GM06990 (cell line): ENCODE measurements at places on chromosomes 2 and 18.
A peak's percentile ranks its signal among the peaks of the same experiment; 100 is the strongest.

GRCh38 chr2:40466332-40466906 lies 14.5 kb upstream of the SLC8A1 start:
- no peak for DNase-seq

DNA sequence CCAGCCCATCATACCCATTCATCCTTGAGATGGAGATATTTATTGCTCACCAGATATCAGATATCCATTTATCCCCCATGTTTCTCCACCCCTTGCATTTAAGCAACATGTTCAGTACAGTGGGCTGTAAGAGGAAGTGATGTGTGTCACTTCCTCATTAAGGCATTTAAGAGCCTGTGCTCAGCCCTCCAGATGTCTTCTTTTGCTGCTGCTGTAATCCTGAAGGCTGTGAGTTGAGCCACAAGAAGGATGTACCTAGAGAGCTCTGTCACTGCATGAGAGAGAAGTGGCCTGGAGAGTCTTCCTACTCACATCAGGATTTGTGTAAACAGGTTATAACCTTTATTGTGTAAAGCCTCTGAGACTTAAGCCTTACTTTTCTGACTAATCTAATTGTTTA lies 151.8 kb upstream of the UNC80 start:
- DNase-seq = peak; percentile 2

DNA sequence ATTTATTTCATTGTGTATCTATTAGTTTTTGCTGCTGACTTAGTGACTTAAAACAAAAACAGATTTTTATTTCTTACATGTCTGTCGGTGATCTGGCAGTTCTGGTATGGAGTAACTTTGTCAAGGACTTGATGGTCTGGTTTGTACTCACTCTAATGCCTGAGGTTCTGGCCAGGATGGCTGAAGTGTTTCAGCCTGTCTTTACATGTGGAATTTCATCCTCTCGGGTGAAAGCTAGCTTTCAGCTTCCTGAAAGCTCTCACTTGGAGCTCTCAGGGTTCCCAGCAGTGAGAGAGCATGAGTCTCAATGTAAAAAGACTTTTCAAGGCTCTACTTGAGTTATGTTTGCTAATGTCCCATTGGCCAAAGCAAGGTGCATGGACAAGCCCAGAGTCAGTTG lies 216.4 kb downstream of the NR4A2 start:
- DNase-seq = no peak

GRCh38 chr2:99694331-99694730 lies 204.5 kb upstream of the REV1 start:
- no peak for DNase-seq

DNA sequence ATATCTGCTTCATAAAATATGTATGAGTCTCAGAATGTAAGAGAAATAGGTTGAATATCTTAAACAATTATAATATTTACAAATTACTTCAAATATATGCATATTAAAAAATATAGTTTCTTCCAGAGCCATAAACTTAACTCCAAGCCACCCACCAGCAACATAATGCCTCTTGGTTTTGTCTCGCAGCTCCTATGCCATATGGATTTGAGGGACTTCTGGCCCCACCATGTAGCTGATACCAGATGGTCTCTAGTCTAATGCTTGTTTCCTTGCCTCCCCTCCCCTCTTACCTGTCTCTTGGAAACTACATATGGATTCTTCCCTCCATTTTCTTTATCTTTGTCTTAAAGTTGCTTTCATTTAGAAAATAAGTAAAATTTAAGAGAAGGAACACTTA lies 114.3 kb downstream of the GCA start:
- no peak for DNase-seq

DNA sequence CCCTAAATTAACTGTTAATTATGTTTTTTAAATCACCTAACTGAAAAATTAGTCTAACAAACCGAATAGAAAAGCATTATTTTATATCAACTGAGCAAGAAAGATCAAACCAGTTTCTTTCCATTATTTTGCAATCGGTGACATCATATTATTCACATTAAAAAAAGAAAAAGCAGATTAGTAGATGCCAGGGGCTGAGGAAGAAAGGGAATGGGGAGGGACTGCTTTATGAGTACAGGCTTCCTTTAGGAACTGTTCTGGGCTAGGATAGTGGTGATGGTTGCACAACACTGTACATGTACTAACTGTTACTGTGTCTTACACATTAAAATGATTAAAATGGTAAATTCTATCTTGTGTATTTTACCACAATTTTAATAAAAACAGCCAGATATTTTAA lies 59.3 kb downstream of the COBLL1 start:
- DNase-seq = no peak

DNA sequence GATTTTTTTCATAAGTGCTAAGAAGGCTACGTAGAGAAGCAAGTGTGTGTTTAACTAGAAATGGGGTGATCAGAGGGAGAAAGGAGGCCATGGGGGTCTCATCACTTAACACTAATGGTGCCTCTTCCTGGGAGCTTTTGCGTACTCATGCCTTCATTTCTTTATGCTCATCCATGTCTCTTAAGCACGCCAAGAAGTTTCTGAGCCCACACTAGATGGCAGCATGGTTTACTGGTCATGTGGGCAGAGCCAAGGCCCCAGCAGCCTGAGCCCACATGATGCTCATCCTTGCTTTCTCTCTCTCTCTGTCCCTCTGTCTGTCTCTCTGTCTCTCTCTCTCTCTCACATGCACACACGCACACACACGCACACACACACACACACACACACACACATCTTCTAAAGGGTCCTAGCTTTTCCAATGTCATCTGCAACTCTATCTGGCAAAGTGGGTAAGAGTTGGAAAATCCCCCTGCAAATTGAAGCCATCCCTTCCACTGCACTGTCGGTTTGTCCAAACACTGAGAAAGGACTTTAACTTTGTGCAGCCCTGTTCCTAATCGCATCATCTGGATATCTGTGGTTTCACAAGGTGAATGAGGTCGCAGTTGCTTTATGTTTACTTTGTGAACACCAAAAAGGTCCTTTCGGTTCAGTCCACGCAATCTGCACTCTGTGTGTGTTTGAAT lies 137.1 kb upstream of the CCDC68 start:
- no peak for DNase-seq

GRCh38 chr2:36360834-36361233 lies 5.3 kb downstream of the CRIM1 start:
- no peak for DNase-seq

GRCh38 chr18:26435415-26436095 lies 112.8 kb downstream of the KCTD1 start:
- DNase-seq = no peak

DNA sequence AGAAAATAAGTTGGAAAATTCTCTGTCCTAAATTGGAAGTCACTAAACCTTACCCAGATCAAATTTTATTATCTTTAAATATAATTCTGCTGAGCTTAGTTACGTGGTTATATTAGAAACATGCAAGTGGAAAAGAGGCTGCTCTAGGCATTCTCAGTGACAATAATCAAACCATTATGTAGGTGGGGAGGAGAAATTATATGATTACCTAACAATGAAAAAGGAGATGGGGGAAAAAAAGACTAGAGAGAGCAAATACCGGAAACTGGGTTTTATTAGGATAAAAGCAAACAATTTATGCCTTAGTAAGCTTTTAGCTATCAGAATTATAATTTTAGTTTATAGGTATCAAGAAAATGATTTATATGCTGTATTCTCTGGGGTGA lies 53.2 kb downstream of the PHLPP1 start:
- no peak for DNase-seq

- no peak for DNase-seq
Measured at GRCh38 chr2:110931648-110932047, 189.1 kb upstream of the BCL2L11 start.

- DNase-seq = no peak
Measured at GRCh38 chr2:96534701-96535181, 1.8 kb upstream of the ARID5A start.
